ENCODE measurements at places on chromosomes 1 and 21.

GRCh38 chr1:175317779-175318178, 125.2 kb upstream of the KIAA0040 start:
- no peaks in the 10 kb centered on the region for H3K27me3 ChIP-seq
- H3K36me3 ChIP-seq: no peaks in the 10 kb centered on the region
- H3K4me1 ChIP-seq: no peaks in the 10 kb centered on the region
- no peak for DNase-seq
- no peak overlapping the region for H3K27ac ChIP-seq

DNA sequence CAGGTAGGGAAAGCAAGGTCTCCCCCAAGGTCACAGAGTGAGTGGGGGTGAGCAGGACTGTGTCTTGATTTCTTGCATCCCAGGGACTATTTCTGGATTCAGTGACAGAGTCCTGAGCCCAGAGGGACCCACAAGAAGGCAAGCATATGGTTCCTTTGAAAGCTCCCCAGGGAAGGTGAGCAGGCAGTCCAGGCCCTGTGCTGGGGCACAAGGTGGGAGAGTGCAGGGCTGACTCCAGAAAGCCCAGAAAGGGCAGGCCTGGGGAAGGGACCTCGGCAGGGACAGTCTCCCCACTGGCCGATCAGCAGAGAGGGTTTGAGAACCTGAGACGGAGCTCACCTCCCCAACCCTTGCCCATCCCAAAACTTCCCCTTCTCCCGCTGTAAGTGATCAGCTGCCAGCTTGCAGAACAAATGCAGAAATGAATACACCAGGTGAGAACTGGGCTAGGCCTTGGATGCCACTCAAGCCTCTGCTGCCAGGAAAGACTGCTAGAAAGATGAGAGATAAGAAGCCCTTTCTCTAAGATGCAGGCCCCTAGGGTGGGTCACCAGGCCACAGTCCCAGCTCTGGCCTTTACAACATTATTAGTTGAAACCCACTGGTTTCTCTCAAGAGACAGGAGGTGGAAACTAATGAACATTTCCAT, 121.0 kb downstream of the GLIS1 start:
- no peak overlapping the region for H3K4me3 ChIP-seq
- H3K36me3 ChIP-seq: no peaks in the 10 kb centered on the region
- no peak for DNase-seq
- no peaks in the 10 kb centered on the region for H3K27me3 ChIP-seq
- no peaks in the 10 kb centered on the region for H3K4me1 ChIP-seq
- no peak overlapping the region for H3K27ac ChIP-seq

DNA sequence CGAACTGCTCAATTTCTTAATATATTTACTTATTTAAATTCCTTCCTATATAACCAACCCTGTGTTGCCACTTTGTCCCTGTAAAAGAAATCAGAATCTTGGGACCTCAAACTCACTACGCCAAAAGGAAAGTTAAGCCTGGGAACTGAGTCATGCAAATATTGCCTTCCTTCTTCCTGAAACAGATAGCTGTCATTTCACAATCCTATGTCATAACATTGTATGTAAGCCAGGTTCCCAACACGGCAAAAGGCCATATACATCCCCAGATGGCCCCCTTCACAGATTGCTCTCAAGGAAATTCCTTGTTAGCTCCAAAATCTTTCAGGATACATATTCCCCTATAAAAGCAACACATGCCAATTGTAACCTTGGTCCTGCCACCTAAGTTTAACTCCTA, 39.7 kb downstream of the C21orf91 start:
- no peak overlapping the region for H3K27ac ChIP-seq
- no peak for DNase-seq
- no peak overlapping the region for H3K4me3 ChIP-seq
- no peaks in the 10 kb centered on the region for H3K36me3 ChIP-seq
- no peaks in the 10 kb centered on the region for H3K27me3 ChIP-seq

- H3K36me3 ChIP-seq: peaks cover 17% of the 10 kb centered on the region
- peaks cover 2% of the 10 kb centered on the region for H3K4me1 ChIP-seq
- H3K4me3 ChIP-seq: no peak overlapping the region
- peak; percentile 17 for DNase-seq
- H3K27ac ChIP-seq: no peak overlapping the region
- H3K27me3 ChIP-seq: no peaks in the 10 kb centered on the region
These were observed 26.6 kb downstream of the POFUT2 start for GRCh38 chr21:45261093-45261492.

DNA sequence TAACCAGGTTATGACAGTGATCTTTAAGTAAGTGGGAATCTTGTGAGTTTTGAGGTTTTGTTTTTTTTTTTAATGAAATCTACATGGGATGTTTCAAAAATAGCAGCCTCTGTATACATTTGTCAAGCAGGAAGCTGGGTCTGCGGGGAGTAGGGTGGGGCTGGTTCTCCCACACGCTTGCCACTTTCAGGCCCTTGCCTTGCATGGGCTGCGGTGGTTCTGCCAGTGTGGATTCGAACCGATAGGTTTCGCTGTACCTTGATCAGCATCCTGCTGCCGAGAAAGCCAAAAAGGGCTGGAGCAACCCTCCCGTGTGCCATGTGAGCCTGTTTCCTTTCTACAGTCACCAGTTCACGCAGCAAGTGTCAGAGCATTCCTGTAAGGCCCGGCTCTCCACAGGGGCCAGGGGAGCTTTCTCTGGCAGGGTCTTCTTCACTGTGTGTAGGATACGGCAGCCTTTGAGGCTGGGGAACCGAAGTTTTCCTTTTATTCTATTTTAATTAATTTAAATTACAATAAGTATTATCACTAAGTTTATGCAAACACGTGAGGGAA, 79.2 kb upstream of the SAMD11 start:
- H3K36me3 ChIP-seq: peaks cover 10% of the 10 kb centered on the region
- no peaks in the 10 kb centered on the region for H3K27me3 ChIP-seq
- no peak for DNase-seq
- no peaks in the 10 kb centered on the region for H3K4me1 ChIP-seq
- no peak overlapping the region for H3K27ac ChIP-seq
- no peak overlapping the region for H3K4me3 ChIP-seq

GRCh38 chr1:196997423-196997822, 20.1 kb downstream of the CFHR5 start:
- H3K36me3 ChIP-seq: peaks cover 6% of the 10 kb centered on the region
- no peaks in the 10 kb centered on the region for H3K4me1 ChIP-seq
- H3K27ac ChIP-seq: no peak overlapping the region
- DNase-seq: no peak

- peaks cover 4% of the 10 kb centered on the region for H3K4me1 ChIP-seq
- no peaks in the 10 kb centered on the region for H3K27me3 ChIP-seq
- no peak overlapping the region for H3K27ac ChIP-seq
- H3K4me3 ChIP-seq: no peak overlapping the region
These were observed 38.6 kb upstream of the COX20 start for GRCh38 chr1:244796719-244797406.

DNA sequence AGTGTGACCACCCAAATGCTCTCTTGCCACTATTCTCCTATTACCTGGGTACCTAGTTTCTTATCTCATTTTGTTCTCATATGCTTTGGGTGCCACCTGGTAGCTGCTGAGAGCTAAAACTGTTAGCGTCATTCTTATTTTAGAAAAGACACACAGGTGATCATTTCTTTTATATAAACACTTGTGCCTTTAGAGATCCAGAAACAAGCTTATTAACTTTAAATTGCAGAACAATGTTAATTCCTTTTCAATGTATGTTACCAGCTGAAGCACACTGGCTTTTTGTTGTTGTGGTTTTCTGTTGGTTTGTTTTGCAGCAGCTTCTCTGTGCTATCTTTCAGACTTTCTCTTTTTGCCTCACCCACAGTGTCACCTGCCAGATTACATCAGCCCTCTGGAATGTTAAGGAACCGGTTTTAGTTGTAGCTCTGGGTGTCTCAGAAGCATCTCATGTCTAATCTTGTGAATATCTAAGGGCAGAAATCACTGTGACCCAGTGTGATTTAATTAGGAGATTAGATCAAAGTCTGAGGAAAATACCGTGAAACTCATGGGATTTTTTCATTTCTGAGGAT, 43.4 kb upstream of the SLC19A2 start:
- H3K36me3 ChIP-seq: peaks cover 57% of the 10 kb centered on the region
- no peak overlapping the region for H3K4me3 ChIP-seq
- H3K27ac ChIP-seq: no peak overlapping the region
- no peaks in the 10 kb centered on the region for H3K27me3 ChIP-seq

GRCh38 chr1:190479050-190479397, 1.4 kb upstream of the BRINP3 start:
- H3K4me1 ChIP-seq: no peaks in the 10 kb centered on the region
- DNase-seq: no peak
- no peaks in the 10 kb centered on the region for H3K36me3 ChIP-seq
- no peak overlapping the region for H3K27ac ChIP-seq
- peaks cover 14% of the 10 kb centered on the region for H3K27me3 ChIP-seq

DNA sequence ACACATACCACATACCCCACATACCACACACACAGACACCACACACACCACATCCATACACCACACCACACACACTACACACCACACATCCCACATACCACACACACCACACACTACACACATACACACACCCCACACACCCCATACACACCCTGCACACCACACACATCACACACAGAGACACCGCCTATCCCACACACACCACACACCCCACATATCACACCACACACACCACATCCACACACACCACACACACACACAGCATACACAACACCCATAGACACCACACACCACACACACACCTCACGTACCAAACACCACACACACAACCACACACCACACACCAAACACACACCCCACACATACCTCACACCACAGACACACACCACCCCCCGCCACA, 68.3 kb downstream of the SLC9A1 start:
- H3K36me3 ChIP-seq: no peaks in the 10 kb centered on the region
- no peak overlapping the region for H3K4me3 ChIP-seq
- no peaks in the 10 kb centered on the region for H3K4me1 ChIP-seq
- H3K27me3 ChIP-seq: no peaks in the 10 kb centered on the region
- no peak for DNase-seq

DNA sequence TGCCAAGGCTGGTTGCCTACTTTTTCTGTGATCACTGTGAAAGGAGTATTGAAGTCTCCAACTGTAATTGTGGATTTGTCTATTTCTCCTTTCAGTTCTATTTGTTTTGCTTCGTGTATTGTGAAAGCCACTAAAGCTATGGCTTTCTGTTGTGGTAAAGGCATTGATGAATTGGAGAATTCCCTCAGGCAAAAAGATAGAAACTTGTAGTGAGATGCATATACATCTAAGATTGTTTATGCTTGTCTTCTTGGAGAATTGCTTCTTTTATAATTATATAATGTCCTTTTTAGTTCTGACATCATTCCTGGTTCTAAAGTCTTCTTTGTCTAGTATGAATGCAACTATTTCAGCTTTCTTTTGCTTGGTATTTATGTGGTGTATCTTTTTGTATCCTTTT, 36.8 kb downstream of the SWT1 start:
- no peaks in the 10 kb centered on the region for H3K36me3 ChIP-seq
- no peak overlapping the region for H3K4me3 ChIP-seq
- DNase-seq: no peak
- H3K27me3 ChIP-seq: no peaks in the 10 kb centered on the region
- no peaks in the 10 kb centered on the region for H3K4me1 ChIP-seq
- no peak overlapping the region for H3K27ac ChIP-seq

GRCh38 chr21:33403786-33404585, 773 bp downstream of the IFNGR2 start:
- peaks cover 13% of the 10 kb centered on the region for H3K4me1 ChIP-seq
- peak overlapping the region; percentile 95 for H3K27ac ChIP-seq
- DNase-seq: peak; percentile 59
- no peaks in the 10 kb centered on the region for H3K27me3 ChIP-seq
- peak overlapping the region; percentile 71 for H3K4me3 ChIP-seq
- H3K36me3 ChIP-seq: no peaks in the 10 kb centered on the region

DNA sequence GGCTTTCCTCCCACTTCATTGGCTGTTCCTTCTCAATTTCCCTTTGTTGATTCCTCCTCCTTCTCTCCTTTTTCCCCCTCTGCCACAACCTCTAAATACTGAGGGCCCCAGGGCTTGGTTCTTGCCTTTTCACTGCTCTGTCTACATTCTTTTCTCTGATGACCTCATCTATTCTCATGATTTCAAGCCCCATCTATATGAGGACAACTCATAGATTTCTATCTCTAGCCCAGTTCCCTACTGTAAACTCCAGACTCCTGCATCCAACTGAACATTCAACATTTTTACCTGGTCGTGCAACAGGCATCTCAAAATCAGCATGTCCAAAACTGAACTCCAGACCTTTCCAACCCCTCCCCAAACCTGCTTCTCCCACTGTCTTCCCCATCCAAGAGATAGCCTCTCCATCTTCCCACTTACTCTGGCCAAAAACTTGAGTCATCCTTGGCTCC, 11.5 kb upstream of the SLC9A1 start:
- H3K27me3 ChIP-seq: no peaks in the 10 kb centered on the region
- H3K4me3 ChIP-seq: no peak overlapping the region
- DNase-seq: no peak
- no peak overlapping the region for H3K27ac ChIP-seq
- H3K36me3 ChIP-seq: no peaks in the 10 kb centered on the region

- H3K4me3 ChIP-seq: peak overlapping the region; percentile 45
- H3K27ac ChIP-seq: peak overlapping the region; percentile 86
- H3K4me1 ChIP-seq: peaks cover 76% of the 10 kb centered on the region
- peak; percentile 80 for DNase-seq
- no peaks in the 10 kb centered on the region for H3K27me3 ChIP-seq
These were observed 9.6 kb downstream of the CAMK2N1 start for GRCh38 chr1:20476265-20477038.

GRCh38 chr1:181126871-181127587, 38.5 kb downstream of the IER5 start:
- no peaks in the 10 kb centered on the region for H3K27me3 ChIP-seq
- no peaks in the 10 kb centered on the region for H3K36me3 ChIP-seq
- H3K4me3 ChIP-seq: no peak overlapping the region
- peak; percentile 65 for DNase-seq
- H3K27ac ChIP-seq: peak overlapping the region; percentile 60

Data from liver (tissue), 10 donors.